Stimulated activated CD4-positive, alpha-beta T cell treated with anti-CD3 and anti-CD28 coated beads, Interleukin-1b, Interleukin-23, amount 100 ng/mL, for 4 hours (primary cell): ENCODE measurements at places on chromosomes 13 and 19.

GRCh38 chr19:8504919-8505318 is 2.5 kb upstream of the PRAM1 start:
- DNase-seq, result no peak

DNA sequence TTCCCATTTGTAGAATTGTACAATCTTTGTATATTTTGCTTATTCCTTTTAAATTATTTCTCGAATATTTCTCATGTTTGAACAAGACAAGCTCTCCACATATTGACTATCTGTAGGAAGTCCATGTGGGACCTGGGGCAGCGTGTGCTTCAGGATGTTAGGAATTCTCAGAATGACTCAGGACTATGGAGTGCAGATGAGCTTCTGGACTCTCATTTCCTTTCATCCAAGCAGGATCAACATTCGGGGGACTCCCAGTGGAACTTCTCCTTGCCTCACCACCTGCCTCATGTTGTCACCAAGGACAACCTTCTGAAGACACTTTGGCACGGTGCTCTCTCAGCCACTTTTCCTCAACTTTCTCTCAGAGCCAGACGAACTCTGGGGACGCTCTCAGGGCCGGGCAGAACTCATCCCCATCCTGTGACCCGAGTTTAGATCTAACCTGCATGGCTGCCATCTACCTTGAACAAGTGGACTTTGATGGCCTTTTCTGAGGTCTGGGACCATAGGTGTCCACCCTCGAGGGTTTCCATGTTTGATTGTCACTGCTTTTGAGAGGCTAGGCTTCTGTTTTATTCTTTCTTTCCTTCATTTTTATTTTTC is 441.7 kb downstream of the IRS2 start:
- DNase-seq, result no peak

DNA sequence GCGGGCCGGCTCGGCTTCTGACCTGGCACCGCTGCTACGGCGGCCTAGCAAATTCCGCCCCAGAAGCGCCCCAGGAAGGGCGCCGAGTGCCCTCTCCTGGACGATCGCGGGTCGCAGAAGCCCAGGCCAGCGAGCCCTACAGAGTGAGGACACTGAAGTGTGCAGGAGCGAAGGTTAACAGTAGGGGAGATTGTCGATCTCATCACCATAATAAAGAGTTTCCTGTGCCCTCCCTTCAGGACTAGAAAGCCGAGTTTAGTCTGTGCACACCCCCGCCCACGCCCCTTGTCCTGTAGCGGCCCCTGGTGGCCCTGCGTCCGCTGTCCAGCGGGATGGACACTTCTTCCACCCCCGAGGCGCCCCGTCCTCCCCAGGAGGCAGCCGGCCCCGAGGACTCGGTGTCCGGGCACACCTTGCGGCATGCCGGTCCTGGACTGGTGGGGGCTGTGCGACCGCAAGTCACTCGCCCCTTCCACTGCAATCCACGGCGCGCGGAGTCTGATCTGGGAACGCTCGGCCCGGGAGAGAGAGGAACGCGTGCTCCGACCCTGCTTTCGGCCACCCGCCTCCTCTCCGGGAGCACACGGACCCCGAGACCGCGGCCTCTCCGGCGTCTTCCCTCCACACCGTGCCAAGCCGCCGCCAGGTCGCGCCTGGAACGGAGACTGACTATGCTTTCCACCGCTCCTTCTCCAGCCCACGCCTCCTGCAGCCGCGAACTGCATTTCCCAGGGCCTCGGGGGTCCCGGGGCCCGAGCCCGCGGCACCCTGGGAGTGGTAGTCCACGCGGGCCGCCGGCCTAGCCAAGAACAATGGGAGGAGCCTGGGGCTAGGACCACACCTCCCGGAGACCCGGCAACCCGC is 770 bp upstream of the KMT2B start:
- peak; percentile 94 for DNase-seq

DNA sequence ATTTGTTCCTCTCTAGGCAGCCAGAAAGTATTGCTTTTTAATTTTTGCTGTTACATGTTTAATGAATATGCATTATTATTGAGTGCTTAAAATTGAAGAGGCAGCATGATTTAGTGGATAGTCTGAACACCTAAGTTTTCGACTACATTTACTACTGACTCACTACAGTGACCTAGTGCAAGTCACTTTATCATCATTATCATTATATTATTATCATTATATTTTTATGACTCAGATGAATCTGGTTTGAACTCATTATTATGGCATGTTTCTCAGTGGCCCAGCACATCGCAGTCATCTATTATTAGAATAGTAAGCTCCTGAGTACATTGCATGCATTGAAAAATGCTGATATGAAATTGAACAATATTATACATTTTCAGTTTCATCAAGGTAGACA is 351.2 kb upstream of the PRR20A start:
- no peak for DNase-seq

GRCh38 chr13:44426461-44426860 is 52.8 kb downstream of the SERP2 start:
- no peak for DNase-seq

GRCh38 chr13:76646946-76647345 is 239.3 kb downstream of the KCTD12 start:
- no peak for DNase-seq

DNA sequence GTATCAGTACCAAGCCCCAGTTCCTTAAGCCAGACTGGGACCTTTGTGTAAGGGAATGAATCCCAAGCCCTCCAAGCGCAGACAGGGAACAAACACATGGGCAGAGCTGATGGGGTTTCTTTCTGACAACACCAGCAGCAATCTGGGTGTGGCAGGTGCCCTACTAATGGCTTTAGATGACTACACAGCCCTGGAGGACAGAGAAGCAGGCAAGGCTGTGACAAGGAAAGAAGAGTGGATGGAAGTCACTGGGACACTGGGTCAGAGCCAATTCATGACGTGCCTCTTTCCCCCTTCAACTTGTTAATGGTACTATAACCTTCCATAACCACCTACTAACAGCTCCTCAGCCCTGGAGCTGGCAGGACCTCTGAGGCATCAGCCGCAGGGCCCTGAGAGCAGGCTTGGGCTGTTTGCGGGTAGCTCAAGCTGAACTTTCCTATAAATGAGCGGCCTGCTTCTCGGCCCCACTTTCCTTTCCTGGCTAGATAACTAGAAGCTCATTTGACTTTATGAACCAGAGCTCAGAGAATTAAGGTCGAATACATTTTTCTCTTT is 38.9 kb downstream of the RASL11A start:
- DNase-seq, result no peak

DNA sequence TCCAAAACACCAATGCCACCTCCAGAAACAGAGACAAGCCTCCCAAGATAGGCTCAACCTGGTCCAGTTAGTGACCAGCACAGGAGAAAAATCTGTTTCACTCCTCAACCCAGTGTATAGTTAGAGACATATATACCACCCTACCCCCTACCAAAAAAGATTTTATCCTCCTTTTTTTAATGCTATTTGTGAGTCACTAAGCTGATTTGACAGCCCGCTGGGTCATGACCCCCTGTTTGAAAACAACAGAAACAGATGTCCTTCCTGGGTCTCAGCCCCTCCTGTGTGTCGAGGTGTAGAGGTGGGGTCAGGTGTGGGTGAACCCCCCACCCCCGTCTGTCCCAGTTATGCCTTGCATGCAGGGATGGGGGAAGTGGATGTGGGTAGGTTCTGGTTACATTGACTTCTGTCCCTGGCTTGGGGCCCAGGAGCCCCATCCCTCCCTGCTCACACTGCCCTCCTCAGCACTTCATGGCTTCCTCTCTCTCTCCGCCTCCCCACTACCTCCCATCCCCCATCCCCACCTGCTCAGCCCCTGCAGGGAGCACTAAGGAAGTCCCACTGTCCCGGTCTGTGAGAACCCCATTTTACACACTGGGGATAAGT is 14.0 kb upstream of the TOMM40 start:
- DNase-seq, result no peak

DNA sequence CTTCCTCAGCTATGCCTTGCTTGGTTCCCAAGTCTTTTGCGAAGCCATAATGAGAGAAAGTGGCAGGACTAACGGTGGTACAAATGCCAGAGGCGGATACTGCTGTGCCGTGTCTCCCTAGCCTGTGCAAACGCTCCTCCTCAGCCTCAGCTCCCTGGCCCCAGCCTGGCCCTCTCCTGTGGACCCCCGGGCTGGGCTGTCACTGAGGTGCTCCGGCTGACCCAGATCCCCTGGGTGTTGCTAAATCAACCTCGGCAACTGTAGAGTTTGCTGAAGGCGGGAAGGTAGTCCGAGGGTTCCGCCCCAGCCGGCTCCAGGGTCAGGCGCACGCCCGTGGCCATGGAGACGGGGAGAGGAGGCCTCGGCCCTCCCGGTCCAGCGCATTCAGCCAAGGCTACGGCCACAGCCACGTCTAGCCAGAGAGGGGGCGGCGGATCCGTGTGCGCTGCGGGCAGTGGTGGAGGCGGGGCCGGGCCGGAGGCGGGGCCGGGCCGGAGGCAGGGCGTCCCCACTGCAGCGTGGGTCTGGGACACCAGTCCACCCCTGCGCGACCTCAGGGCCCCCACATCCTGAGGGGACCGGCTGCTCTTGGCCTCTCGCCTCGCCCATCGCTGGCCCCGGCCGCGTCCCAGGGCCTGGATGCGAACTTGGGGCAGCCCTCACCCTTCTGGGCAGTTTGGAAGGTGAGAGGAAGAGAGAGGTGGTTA is 16.4 kb upstream of the ZNF492 start:
- DNase-seq, result no peak

DNA sequence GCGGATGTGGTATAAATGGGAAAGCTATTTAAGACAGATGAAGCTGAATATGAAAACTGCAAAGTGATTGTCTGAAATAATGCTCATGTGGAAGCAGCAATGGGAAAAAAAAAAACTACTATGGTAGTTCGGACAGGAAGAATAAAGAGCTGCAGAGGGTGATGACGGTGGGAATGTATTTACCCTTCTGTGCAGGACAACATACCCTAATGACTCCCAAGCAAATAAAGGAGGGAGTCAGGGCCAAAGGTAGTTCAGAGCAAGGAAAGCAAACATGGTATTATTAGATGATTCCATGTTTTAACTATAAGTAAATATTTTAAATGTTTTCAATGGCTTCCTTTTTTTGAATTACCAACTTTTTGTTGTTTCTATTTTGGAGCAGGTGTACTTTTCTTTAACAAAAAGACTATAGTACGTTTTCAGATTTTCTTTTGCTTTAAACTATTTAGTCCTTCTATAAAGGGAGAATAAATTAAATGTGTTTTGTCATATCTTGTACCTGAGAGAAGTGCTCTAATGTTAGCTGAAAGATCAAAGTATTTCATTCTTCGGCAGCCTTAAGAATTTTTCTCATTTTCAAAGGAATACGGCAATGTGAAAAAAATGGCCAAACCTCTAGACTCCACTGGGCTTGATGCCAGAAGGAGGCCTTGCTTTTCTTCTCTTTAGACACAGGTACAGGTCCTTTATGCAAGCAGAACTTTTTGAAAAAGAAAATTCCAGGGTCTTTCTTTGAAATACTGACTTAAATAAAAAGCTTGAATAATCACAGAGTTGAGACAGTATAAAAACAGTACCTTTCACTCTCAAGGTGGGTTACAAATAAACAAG is 67.8 kb upstream of the ZDHHC20 start:
- no peak for DNase-seq

- no peak for DNase-seq
Observed at GRCh38 chr13:19239114-19239860, 57.7 kb upstream of the TUBA3C start.

DNA sequence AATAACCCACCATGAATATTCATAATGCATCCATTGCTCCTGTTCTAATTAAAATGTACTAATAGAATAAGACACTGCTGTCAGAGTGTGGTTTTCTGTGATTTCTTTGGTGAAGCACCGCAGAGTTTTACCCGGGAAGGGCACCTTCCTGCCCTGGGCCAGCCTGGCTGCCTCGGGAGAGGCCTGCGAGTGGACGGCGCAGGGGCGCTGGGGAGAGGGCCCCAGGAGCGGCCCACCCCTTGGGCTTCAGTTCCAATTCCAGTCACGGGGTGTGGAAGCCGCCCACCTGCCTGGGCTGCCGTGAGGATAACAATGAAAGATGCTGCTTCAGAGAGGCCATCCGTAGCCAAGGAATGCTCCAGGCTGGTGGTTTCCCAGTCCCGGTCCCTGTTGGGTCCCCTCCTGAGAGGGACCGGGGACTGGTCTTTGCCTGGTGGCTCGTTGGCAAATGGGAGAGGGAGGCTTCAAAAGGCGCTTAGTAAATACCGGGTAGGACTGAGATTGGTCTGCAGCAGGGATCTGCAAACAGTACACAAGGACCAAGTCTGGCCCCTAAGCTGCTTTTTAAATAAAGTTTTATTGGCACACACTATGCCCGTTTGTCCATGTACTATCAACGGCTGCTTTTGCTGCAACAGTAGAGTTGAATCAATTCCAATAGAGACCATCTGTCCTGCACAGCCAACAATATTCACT is 18.0 kb downstream of the TCF3 start:
- DNase-seq, result no peak

GRCh38 chr13:81779876-81780275 is 1439.0 kb upstream of the SPRY2 start:
- DNase-seq, result no peak

GRCh38 chr19:49968279-49968922 is 7.4 kb upstream of the SIGLEC11 start:
- no peak for DNase-seq

- DNase-seq, result no peak
Observed at GRCh38 chr19:1809678-1810077, 2.4 kb downstream of the ATP8B3 start.

- DNase-seq, result no peak
Observed at GRCh38 chr19:58089846-58090245, 8.2 kb downstream of the ZSCAN18 start.

DNA sequence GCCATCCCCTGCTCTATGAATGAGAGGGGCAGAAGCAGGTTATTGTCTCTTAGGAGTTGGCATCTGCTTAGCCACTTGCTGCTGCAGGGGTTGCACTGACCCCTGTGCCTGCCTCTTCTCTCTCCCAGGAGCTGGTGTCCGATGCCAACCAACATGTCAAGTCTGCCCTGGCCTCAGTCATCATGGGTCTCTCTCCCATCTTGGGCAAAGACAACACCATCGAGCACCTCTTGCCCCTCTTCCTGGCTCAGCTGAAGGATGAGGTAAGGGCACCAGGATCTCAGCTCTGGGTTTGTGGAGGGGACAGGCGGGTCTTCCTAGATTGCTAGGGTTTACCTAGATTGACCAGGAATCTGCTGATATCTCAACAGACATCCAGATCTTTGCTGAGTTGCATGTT is 26.5 kb downstream of the PPP2R1A start:
- DNase-seq, result no peak

DNA sequence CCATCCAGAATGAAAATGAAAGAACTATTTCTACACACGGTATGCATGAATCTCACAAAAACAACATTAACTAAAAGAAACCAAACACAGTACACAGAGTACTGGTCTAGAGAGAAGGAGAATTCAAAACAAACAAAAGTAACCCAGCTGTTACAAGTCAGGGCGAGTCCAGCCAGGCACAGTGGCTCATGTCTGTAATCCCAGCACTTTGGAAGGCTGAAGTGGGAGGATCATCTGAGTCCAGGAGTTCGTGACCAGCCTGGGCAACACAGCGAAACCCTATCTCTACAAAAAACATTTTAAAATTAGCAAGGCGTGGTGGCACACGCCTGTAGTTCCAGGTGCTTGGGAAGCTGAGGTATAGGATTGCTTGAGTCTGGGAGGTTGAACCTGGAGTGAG is 1.7 kb upstream of the PSMC4 start:
- no peak for DNase-seq

DNA sequence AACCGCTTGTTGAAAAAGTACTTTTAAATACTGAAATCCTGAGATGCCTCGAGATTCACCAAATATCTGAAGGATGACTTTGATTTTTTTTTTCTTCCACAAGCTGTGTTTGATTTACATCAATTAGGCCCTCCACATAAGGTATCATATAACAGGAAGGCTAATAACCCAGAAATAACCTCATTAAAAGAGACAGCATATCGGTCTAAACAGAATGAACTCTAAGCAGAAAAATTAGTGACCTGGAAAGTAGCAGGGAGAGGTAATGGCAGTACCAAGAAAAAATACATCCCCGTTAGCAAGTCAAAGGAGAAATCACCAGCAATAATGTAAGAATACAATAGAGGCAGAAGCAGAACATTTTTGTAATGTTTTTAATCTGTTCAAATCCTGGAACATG is 452.4 kb upstream of the TSHZ3 start:
- DNase-seq, result no peak
